ENCODE measurements at places on chromosomes 3 and 15.
A peak's percentile ranks its signal among the peaks of the same experiment; 100 is the strongest.

DNA sequence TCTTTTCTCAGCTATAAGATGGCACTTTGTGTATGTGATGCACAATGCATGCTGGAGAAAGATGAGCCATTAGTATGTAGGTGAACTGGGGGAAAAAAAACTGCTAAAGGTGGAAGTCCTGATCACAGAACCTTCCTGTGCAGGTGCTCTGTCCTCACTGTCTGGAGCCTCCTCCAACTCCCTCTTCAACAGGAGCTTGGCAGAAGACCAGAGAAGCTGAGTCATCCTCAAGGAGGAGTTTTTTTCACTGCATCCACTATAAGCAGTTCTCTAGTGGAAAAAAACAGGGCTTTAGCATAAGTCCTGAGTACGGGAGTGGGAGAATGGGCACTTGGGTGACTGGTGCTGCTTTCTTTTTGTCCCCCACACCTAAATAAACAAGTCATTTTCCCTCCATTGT, 168.4 kb upstream of the CADPS start:
- DNase-seq = peak; percentile 64

DNA sequence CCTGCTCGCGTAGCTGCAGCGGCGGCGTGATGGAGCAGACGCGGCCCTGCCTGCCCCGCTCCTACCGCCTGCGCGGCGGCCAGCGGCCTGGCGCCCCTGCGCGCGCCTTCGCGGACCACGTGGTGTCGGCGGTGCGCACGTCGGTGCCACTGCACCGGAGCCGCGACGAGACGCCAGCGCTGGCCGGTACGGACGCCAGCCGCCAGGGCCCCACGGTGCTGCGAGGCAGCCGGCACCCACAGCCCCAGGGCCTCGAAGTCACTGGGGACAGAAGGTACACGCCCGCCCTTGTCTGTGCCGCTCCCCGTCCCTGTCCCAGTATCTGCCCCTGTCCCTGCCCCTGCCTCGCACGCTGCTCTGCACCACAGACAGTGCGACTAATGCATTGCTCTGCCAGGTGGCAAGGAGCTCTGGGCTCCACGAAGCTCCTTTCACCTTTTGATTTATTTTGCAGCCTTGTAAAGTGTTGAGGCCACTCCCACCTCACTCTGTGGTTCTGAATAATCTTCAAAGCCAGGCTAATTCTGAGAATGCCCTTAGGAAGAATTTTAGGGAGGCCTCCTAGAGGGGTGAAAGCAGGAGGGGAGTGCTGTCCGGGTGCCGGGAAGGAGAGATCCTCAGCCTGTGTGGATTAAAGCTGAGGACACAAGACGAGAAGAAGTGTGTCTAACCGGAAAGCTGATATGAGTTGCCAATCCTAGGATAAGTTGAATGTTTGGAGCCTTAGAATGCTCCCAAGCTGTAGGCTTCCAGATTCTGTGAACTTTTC, 100.0 kb downstream of the THSD4 start:
- DNase-seq = no peak

GRCh38 chr3:45965653-45966052, 22.4 kb downstream of the CXCR6 start:
- no peak for DNase-seq

- DNase-seq = no peak
These were observed 195.1 kb downstream of the EPHA6 start for GRCh38 chr3:97009427-97010019.

DNA sequence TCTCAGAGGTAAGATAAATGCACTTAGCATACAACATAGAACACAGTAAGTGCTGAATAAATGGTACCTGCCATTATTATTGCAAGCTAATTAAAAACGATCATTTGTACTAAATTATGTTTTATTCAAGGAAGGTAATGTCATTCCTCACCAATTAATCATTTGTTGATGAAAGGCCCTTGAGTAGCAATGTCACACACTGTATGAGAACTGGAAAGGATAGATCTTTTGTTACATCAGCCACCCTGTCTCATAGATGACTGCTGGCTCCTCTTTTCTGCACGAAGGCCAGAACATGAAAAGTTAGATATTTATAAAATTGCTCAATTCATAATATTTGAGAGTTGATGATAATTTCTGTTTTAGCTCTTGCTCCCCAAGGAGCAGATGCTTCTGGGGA, 415.4 kb downstream of the RBMS3 start:
- DNase-seq = no peak

DNA sequence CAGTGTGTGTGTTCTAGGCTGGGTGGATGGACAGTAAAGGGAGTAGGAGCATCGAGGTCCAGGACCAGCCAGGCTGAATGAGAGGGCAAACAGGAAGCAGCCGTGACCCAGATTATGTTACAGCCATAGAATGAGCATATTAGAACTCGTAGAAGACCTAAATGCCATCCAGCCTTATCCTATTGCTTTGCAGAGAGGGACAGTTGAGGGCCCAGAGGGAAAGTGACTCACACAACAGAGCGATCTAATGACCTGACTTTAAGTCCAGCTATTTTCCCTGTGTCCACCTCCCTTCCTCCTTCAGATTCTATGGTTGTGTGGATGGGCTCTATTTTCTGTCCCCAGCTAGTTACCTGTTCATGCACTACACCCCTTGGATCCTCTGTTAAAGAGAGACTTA, 634.1 kb upstream of the TBL1XR1 start:
- no peak for DNase-seq

DNA sequence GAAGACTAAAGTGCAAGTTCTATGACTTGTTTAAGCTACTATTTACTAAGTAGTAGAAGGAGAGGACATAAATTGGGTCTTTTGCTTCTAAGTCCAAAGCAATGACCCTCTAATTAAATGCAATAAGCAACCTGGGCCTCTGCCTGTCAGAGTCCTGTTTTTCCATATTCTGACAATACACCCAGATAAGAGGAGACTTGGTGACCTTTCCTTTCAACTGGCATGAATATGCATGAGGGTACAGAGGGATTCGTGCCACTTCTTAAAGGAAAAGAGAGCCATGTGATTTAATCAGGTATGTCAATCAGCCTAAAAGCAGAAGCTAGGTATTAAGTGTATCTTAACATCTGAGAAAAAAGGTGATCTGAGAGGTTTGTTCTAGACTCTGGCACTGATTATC, 50.7 kb upstream of the FGF7 start:
- peak; percentile 3 for DNase-seq

Data from astrocyte of the hippocampus (primary cell).